ENCODE measurements at places on chromosomes 11 and 22.
A peak's percentile ranks its signal among the peaks of the same experiment; 100 is the strongest.

GRCh38 chr11:59610289-59610688, 5.3 kb downstream of the OSBP start:
- DNase-seq: no peak

- no peak for DNase-seq
Measured at GRCh38 chr11:3147257-3147619, 17.9 kb downstream of the OSBPL5 start.

GRCh38 chr11:44911029-44911814, 39.5 kb downstream of the TP53I11 start:
- peak; percentile 68 for DNase-seq

DNA sequence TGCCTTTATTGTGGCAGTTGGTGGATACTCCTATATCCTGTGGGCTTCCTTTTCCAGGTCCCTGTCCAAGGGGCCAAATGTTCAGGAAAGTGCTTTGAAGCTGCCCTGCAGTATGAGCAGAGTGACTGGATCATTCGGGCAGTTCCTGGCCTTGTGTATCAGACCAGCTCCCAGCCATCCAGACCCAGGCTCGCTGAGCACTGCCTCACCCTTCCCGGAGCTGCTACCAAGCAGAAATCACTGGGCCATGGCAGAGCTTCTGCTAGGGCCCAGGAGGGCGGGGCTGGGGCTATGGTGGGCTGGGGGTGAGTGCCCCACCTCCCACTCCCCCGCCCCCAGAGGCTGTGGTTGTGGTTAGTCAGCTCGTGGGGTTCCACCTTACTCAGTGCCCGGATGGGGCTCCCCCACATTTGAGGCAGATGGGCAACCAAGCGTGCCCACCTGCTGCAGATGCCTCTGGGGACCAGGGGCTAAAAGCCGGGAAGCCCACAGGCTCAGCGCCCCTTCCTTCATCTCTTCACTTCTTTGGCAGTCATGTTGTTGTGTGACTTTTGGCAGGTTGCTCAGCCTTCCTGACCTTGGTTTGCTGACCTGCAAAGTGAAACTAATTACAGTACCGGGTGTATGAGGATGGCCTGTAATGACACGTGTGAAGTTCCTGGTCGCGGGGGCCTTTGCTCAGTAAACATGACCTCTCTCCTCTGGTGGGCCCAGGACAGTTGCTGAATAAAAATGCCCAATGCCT, 2.1 kb upstream of the LRRC32 start:
- DNase-seq: no peak

DNA sequence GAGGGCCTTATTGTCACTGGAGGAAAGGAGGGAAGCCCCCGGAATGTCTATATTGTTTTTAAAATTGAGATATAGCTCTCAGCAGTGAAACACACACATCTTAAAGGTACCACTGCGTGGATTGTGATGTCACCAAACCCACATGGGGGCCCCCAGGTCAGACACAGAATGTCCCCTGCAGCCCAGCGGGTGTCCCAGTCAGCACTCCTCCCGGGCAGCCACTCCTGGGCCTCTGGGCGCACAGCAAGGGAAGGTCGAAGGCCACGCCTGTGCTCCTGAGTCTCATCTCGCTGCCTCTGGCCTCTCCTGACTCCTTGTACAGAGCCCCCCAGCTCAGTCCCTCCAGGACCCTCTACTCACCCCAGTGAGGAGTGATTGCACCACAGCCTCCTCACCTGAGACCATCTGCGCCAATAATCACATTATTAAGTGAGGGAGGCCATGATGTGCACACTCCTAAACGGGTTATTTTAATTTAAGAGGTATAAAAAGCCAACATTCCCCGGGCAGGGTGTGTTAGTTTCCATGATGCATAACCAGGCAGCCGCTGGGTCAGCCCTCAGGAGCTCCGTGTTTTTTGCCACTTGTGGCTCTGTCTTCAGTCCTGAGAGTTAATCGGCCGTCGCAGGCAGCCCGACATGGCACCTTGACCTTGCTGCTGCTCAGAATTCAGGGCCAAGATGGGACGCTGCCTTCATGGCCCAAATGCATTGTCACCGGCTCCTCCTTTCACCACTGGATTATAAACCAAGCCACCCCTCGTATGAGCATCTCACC, 1089.3 kb downstream of the BRD1 start:
- no peak for DNase-seq

- DNase-seq: no peak
Measured at GRCh38 chr11:84922836-84923235, 704.3 kb downstream of the DLG2 start.

DNA sequence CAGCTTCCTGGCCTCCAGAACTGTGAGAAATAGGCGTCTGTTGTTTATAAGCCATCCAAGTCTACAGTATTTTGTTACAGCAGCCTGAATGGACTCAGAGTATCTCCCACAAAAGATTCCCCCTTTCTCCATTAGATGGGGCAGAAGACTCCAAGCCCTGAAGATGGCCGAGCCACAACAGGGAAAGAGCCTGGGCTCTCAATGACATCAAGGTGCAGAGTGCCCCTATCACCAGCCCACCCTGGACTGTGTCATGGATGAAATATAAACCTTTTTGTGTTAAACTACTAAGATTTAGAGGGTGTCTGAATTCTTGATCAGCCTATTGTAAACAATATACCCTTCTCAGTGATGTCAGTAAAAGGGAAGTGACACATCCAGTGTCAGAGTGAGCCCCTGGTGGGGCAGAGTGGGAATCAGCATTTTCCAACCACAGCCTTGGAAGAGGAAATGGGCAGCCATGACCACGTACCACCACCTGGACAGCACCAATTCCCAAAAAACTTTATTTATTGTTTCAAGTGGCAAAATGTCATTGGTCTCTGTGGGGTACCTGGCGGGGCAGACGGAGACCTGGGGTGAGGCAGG, 25.5 kb downstream of the TNKS1BP1 start:
- no peak for DNase-seq

GRCh38 chr11:35923452-35923851, 20.4 kb upstream of the LDLRAD3 start:
- DNase-seq: no peak

DNA sequence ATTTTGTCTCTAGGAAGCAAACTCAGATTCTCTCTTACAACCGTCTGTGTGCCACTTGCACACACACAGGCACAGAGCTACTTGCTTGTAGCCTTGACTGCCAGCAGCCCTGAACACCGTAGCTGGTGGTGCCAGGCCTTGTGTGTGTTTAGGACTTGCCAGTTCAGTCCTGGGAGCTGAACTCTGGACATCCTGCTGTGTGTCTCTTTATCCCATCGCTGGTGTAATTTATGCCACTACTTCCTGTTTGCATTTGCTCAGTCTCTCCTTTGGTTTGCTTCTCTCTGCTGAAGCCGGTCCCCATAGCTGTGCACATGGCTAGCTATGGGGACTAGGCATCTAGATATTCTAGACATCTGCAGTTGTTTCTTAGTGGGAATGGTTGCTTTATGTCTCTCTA, 24.0 kb downstream of the MARK2 start:
- no peak for DNase-seq

DNA sequence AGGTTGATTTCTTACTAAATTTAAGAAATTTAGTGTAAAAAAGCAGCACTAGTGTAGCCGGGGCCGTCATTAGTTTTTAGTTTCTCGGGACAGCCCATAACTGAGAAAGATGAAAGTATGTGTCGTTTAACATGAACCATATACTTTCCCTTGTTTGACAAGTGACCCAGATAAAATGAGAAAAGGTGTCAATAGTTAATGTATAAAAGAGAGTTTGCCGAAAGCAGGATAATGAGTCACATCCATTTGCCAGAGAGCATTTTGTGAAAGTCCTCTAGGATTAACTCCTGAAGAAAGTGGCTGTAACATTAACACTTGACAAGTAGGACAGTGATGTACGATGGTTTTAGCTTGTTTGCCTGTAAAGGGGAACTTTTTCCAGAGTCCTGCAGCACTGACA, 13.5 kb downstream of the OR52K1 start:
- no peak for DNase-seq

- no peak for DNase-seq
Measured at GRCh38 chr11:134754521-134755198, 342.6 kb upstream of the B3GAT1 start.

DNA sequence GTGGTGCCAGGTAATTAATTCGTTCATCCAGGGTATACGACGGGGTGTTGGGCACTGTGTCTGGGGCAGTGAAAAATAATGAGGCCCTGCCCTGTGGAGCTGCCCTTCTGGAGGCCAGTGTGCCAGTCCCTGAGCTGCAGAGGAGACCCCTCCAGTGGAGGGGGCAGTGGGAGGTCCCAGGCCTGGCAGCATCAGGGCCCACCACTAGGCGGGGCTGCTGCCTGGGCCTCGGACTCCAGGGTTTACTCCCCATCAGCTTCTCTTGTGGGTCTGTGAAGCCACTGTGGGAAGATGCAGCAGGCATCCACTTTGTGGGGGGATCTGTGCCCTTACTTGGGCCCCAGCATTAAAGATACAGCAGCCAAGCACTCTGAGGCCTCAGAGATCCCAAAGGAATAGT, 17.4 kb upstream of the TMPRSS6 start:
- no peak for DNase-seq

DNA sequence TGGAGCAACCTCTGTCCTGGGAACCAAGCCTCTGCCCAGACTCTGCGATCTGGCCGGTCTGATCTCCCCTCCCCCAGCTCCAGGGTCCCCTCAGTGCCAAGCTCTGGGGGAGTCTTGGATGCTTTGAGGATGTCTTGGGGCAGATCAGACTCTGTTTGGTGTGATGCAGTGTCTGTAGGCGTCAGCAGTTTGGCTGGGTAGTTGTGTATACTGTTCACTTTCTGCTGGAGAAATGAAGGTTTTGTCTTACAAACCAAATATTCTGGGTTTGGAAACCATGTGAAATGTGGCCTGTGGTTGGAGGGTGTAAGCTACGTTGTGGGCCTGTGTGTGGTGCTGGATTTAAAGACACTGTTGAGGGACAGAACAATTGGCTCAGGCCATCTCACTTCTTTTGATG, 4.6 kb downstream of the INSC start:
- DNase-seq: no peak

GRCh38 chr11:31815711-31816467, 4.8 kb upstream of the PAX6 start:
- no peak for DNase-seq

DNA sequence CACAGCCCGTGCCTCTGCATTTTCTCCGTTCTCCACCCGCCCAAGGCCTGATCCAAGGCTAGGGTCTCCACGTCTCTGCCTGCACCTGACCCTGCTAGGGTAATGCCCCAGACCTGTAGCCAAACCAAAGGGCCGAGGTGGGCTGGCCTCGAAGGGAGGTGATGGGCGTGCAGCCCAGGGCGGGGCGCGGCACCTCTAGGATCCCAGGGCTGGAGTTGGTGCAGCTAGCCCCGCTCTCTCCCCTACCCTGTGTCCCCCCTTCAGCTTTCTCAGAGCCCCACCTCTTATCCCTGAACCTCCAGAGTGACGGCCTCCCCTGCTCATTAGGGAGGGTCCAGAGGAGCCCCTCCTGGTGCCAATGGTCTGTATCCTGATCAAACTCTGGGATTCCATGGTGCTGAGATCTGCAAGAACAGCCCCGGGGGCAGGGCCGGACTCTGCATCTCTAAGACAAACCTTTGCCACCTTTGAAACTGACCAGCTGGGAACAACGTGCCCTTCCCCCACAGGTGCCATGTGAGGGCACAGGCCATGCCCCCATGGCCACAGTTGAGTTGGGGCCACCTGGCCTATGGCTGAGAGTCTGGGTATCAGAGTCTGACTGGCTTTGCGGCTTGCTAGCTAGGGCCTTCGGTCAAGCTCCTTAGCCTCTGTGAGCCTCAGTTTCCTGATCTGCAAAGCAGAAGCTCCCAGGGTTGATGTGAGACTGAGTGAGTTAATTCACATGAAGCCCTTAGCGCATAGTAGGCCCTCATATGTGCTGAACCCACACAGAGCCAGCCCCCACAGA, 23.1 kb upstream of the CBX7 start:
- no peak for DNase-seq

DNA sequence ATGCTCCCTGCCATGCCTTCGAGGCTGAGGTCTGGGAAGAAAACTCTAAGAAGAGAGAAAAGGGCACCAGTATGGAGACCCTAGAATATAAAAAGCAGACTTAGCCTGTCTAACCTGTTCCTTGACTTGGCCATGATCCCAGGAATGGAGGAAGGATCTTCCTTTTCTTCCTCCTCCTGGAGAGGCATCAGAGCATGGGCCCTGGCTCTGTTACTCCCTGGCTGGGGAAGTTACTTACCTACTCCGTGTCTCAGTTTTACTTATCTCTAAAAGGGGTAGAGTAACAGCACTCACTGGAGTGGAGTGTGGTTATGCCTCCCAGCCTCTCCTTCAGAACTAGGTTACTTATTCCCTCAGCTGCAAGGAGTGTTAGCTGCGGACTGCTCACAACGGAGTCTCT, 55.2 kb upstream of the PHF21A start:
- DNase-seq: no peak

DNA sequence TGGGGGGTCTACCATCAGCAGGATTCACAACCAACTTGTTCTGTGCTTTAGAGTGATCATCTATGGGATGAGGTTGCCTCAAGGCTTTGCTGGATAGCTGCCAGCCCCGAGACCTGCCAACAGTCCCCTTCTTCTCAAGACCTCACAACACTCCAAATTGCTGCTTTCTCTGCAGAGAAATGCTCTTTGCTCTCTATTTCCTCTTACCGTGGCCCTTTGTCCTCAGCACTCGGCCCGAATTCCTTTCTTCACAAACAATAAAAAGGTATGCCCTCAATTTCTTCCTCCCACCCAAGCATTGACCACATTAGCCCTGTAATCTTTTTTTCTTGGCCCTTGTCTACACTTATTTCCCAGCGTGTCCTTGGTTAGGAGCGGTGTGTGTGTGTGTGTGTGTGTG, 147.4 kb upstream of the SNX19 start:
- no peak for DNase-seq

GRCh38 chr11:1219446-1219833, 3.4 kb upstream of the MUC5B start:
- DNase-seq: no peak

DNA sequence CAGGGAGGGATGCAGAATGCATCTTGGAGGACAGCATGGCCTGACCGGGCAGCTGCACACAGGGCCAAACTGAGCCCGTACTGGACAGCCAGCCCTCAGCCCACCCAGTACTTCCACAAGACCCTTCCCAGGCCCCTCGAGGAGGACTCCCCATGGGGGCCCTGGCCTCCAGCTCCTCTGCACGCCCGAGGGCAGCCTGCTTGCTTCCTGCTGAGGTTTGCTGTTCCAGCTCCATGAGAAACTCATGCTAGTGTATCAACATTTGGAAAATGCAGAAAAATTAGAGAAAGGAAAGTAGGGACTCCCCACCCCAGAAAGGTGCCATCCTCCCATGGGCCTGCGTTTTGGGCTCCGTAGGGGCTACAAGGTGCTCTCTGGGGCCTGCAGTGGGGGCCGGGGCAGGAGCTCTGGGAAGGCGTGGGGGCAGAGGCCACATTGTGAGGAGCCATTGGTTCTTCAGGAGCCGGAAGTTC, 21.3 kb upstream of the CCDC188 start:
- DNase-seq: no peak

Data from activated naive CD8-positive, alpha-beta T cell treated with anti-CD3 and anti-CD28 coated beads, Interleukin-2, amount 50 U/mL, for 16 hours (primary cell).